NCI-H510A treated with DMSO at 0.1 percent for 48 hours (cell line): ENCODE measurements at places on chromosomes 11 and 22.

- DNase-seq: peak; percentile 57
These were observed 1335.0 kb downstream of the BRD1 start for GRCh38 chr22:48492366-48493320.

GRCh38 chr11:69342588-69343330 is 48.8 kb downstream of the MYEOV start:
- no peak for DNase-seq

- peak; percentile 34 for DNase-seq
These were observed 106.1 kb upstream of the PARVA start for GRCh38 chr11:12271241-12271640.

DNA sequence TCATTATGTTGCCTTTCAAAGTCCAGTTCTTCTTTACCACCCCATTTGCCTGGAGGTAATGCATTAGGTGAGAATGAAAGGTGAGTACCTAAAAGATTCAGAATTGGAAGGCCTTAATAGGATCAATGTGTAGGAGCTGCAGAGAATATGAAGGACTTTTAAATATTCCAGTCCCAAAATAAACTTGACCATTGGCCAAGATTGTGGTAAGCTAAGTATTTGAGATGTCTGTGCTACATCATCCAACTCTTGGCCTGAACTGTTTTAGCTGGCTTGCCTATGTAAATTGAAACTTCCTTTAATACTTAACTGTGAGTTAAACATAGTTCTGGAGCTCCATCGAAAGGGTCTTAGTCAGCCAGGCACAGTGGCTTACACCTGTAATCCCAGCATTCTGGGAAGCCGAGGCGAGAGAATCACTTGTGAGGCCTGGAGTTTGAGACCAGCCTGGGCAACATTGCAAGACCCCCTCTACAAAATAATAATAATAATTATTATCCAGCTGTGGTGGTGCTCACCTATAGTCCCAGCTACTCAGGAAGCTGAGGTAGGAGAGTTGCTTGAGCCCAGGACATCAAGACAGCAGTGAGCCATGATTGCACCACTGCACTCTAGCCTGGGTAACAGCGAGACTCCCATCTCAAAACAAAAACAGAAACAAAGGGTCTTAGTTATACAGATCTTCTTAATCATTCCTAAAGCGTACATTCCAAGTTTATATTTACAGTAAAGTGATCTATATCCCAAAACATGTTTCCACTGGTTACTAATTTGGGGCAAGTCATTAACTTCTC is 29.8 kb downstream of the MTMR3 start:
- no peak for DNase-seq

- DNase-seq: no peak
These were observed 13.3 kb downstream of the TSPO start for GRCh38 chr22:43164636-43165035.

DNA sequence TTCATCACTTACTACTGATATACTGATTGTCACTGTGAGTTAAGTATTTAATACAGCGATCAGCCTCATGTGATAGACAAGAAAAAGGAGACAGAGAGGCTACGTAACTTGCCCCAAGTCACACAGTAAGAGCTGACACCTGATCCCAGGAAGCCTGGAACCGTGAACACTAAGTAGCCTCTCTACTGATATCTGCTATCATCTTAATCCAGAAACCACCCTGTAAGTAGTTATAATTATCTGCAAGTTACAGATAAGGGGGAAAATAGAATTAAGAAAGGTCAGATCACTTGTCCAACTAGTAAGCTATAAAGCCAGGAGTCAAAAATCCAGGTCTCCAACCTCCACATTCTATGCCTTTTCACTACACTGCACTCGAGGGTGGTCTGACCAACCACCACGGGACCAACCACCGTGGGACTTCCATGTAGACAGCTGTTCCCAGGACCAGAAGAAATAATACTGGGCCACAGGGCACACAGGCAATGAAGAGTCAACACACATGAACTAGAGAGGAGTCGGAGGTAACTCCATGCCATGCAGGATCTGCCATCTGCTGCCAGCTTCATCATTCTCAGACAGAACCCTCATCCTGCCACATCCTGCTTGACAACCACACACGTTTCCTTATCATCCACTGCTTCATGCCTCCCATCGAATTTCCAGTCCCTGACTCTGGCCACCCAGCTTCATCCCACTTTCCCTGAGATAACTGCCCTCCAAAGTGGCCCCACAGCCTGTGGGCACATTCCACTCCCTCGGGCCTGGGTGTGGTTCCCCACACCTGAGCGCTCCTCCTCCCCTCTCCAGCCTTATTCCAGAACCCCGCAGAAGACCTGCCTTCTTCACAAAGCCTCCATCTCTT is 58.6 kb downstream of the MICAL3 start:
- no peak for DNase-seq

GRCh38 chr11:28009388-28009787 is 98.6 kb downstream of the KIF18A start:
- DNase-seq: no peak

- DNase-seq: no peak
These were observed 58.4 kb downstream of the ABTB2 start for GRCh38 chr11:34299284-34299972.

- DNase-seq: no peak
These were observed 117.4 kb downstream of the DBX1 start for GRCh38 chr11:20042811-20043341.

DNA sequence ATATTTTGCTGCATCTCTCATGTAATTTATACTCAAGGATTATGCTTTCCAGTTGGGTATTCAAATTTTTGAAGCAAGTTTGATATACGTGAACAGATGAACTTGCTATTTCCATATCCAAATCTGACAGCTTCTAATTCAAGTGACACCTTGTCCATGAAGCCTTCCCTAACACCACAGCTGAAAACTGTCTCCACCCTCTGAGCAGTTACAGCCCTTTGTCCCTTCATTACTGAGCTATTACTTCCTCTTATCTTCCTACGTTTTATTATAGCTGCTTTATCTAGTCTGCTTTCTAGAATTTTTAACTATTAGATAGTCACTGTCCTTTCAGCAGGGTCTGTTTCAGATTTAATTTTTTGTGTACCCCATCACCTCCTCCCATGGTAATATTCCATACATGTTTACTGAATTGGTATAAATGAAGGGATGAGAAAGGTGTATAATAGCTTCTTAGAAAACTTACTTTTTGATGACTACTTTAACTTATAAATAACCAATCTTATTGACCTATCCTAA is 13.3 kb upstream of the PRSS23 start:
- DNase-seq: no peak

GRCh38 chr11:118910309-118911112 is 15.2 kb downstream of the BCL9L start:
- DNase-seq: peak; percentile 61

GRCh38 chr11:31340903-31341572 is 28.5 kb downstream of the DCDC1 start:
- DNase-seq: no peak

GRCh38 chr11:34552270-34552669 is 38.7 kb upstream of the ELF5 start:
- DNase-seq: no peak

DNA sequence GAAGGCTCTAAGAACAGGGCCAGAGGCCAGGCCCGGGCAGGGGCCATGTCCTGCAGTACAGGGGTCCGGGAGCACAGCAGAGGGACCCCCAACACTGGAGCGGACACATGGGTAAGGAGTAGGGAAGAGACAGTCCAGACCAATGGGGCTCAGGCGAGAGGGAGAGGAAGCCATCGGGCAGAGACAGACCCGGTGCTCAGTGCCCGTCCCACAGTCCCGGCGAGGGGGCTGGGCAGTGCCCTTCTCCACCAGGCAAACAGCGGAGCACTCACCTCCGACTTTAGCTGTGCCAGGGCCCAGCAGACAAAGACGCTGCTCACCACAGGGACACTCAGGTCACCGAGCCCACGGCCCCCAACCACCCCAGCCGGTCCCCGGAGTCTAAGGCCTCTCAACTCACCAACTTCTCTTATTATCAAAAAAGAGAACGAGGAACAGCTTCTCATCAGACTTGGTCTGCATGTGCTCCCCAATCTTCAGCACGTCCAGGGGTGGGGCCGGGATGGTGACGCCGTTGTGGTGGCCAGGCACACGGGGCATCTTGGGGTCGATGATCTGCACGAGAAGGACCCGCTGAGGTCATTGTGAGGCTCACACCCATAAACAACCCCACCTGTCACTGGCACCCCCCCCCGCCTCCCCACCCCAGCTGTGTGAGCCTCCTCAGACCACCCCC is 52.3 kb downstream of the BRD1 start:
- no peak for DNase-seq

DNA sequence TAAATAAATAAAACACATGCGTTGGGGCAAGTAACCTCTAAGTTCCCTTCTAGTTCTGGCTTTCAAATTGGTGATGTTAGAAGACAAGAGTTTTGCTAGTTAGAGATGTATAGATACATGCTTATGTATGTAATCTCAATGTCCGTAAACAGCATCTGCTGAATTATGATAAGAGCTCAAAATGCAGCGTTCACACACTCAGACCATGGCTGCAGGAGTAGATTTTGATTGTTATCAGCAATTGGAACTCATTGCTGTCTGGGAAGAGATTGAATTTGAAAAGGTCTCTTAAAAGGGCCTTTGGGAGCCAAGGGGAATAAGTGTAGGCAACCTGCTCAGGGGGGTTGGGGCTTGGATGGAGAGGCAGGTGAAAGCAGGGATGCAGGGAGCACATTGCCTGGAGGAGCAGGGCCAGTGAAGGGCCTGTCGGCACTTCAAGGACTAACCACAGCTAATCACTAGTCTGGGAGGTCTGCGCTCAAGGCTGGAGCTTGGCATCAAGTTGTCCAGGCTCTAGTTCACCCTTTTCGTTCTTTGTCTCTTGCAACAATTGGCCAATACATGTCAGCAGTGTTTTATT is 2.7 kb upstream of the RAG1 start:
- no peak for DNase-seq

- no peak for DNase-seq
These were observed 12.2 kb upstream of the NUP50 start for GRCh38 chr22:45151503-45151902.

DNA sequence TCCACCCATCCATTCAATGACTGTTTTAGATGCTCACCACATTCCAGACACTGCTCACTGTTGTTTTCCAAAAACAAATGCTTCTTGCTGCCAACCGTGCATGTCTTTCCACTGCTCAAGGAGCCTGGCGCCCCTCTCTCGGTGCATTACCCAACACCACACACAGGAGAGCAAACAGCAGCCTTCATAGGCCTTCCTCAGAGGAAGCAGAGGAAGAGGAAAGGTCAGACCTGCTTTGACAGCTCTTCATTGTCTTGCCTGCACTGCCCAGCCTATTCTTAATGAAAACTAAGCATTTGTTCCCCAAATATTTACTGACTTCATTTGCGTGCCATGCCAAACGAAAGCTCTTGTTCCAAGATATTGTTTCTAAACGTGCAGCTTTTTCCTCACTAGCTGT is 1129.2 kb downstream of the TBC1D22A start:
- DNase-seq: no peak

DNA sequence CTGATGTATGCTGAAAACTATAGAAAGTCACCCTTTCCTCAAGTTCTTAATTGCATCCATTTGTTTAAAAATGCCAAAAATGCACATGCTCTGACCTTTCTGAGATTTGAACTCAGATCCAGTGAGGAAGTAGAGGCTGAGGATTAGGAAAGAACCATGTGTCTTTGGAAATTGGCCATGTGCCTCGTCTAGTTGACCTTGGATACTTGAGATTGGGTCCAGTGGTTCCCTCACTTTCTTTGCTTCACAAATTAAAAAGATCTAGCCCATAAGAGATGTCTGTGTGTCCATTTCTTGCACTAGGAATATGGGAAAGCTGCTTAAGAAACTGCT is 128.3 kb downstream of the MAML2 start:
- no peak for DNase-seq

DNA sequence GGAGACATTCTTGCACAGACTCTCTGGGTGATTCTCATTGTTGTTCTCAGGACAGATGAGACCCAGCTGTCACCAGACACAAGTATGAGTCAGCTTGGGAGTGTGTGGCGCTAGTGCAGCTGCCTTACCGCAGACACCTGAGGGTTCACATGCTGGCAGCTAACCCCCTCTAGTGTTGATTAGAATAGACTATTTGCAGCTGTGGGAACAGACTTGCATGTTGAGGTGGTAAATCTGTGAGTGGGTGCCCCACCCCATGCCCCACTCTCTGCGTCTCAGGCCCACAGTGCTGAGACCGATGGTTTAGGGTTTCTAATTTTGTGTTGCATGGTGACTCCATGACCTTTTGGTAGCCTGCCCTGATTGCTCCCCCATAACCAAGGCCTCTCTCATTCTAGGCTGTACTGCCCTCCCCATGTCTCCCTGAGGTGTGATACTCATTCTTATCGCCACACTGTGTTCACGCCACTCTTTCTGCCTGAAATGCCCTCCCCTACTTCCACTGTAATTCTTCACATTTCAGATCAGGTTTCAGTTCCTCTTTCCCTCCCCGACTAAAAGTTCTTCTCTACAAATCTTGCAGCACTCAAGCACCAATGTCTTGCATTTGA is 73.7 kb upstream of the KIRREL3 start:
- peak; percentile 85 for DNase-seq

GRCh38 chr11:126896025-126896424 is 104.5 kb downstream of the KIRREL3 start:
- no peak for DNase-seq

DNA sequence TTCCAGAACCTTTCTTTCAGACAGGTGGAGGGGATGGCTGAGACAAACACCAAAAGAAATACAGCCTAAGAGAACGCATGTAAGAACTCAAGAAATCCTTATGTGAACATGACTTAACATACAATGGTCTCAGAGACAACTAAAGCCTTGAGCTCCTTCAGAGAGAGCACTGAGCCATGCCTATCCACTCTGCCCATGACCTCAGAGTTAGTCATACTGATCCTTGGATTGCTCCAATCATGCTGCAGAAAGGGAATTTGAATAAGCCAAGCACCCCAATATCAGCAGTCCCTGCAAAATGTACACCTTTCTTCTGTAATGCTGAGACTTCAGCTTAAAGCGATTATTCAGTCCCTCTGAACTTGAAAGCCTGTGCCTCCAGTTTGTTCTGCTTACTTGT is 43.2 kb upstream of the CHKA start:
- no peak for DNase-seq

DNA sequence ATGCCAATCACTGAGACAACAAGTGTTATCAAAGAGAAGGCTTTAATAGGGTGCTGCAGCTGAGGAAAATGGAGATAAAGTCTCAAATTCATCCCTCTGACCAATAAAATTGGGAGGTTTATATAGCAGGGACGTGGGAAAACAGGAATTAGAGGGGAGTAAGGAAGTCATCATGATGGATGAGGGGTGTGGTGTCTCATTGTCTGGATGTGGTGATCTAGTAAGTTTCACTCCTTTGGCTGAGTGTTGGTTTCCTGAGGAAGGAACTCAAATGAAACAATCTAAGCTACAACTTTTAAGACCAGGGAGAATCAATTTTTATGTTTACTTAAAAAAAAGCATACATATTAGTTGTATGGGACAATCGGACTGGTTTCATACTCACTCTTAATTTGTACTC is 491.0 kb upstream of the KIRREL3 start:
- DNase-seq: no peak

- DNase-seq: no peak
These were observed 651.6 kb upstream of the ANO5 start for GRCh38 chr11:21541187-21541751.

- DNase-seq: no peak
These were observed 49.7 kb upstream of the PRODH start for GRCh38 chr22:18985780-18986179.

- DNase-seq: no peak
These were observed 100.9 kb downstream of the SYN3 start for GRCh38 chr22:32957200-32957803.

- DNase-seq: no peak
These were observed 142.0 kb downstream of the TRIM29 start for GRCh38 chr11:119995730-119996491.
